Urothelium cell line (cell line): ENCODE measurements at places on chromosomes 4 and X.

DNA sequence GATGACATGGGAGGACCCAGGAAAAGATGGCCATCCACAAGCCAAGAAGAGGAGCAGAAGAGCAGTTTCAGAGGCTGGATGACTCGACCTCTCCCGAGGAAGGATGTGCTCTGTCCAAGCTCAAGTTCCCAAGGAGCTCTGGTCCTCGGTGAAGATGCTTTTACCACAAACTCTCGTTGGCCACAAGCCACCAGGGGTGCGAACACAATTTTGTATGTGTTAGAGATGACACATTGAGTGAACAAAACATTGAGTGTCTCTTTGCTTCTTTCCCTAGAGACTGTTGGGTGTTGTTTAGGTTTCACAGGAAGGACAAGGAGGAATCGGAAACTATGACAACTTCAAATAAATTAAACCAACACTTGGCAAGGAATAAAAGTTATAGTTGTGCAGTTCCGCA is 26.3 kb downstream of the FGFBP1 start:
- no peak for DNase-seq

DNA sequence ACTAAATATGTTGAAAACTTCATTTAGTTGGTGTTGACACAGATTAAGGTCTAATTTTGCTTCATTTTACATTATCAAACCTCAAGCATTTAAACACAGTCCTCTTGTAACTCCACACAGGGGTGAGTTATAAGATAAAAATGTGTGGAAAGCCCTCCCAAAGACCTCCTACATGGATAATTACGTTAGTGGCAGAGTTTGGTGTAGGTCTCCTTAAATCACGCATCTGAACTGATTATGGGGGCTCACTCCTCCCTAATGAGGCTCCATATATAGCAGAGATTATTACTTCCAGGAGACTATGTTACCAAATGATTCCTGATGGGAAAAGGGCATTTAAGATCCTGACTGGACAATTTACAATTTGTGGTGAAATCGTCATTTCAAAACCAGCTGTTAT is 32.2 kb upstream of the VCX3B start:
- no peak for DNase-seq

GRCh38 chrX:39736216-39737211 is 361.2 kb downstream of the BCOR start:
- DNase-seq, result peak; percentile 58

DNA sequence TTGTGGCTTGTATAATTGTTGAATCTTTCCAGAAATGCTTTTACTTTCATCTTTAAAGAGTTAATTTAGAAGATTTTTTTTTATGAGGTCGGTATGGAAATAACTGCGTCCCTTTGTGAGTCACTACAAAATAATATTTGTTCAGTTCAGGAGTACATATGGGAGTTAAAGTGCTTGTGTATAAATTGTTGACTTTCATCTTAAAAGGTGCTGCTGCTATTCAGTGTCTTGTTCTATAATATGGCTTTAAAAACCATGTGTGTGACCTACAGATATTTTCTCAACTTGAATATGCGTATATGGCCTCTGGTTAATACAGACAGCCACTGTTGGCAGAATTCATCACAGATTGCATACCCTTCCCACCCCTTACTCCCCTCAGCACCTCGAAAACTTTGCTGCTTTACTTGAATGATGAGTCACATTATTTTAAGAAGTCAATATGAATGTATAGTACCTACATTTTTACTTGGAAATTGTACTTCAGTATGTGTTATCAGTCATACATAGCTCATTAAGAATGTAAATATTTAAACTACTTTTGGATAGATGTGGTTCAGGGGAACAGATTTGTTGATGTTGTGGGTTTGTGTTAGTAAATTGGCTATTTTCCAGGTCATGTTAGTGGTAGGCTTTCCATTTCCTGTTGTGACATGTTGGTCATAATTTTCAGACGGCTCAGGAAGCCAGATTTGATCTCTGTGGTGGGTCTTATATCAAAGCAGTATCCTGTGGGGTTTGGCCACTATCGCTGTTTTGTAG is 1.5 kb downstream of the CLCN3 start:
- DNase-seq, result no peak

DNA sequence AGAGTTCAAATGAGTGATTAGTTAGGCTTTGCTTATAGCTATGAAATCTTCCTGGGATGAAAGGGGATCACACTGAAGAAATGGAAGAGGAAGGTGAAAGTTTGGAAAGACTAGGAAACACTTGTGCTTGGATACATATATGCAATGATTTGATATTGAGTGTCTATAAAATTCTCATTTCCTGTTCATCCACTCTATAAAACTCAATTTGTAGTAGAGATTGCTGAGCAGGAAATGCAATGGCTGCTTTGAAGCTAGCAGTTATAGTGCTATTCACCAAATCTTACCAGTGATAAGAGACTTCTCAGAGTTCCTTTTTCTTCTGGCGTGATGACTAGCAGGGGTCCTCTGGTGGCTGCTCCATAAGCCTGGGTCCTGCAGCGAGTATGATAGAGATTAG is 128.1 kb upstream of the HPF1 start:
- DNase-seq, result no peak

- DNase-seq, result no peak
Measured at GRCh38 chr4:107740950-107741701, 21.1 kb upstream of the PAPSS1 start.

- no peak for DNase-seq
Measured at GRCh38 chr4:78544678-78545077, 6.9 kb upstream of the ANXA3 start.

GRCh38 chr4:124044867-124045266 is 648.3 kb downstream of the SPRY1 start:
- DNase-seq, result no peak

GRCh38 chr4:99816545-99817308 is at the start of gene DAPP1:
TSS of gene DAPP1 (plus strand) at chr4:99816827. CDS start at chr4:99816914, 87 bp downstream.
- no peak for DNase-seq

DNA sequence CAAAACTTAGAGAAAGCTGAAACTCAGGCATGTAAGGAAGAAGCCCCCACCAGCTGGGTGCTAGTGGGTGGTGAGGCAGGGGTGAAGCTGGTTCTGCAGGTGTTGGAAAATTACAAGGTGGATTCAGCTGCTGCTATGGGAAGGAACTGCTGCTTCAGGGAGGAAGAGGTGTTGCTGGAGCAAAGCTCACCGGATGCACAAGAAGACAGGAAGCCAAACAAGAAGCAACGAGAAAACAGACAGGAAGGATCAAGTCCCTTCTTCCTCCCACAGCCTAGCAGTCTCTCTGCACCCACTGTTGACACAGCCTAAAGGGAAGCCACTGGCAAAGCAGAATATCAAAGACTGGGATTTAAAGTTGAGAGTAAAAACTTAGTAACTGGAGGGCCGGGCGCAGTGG is 100.2 kb upstream of the JADE1 start:
- no peak for DNase-seq

DNA sequence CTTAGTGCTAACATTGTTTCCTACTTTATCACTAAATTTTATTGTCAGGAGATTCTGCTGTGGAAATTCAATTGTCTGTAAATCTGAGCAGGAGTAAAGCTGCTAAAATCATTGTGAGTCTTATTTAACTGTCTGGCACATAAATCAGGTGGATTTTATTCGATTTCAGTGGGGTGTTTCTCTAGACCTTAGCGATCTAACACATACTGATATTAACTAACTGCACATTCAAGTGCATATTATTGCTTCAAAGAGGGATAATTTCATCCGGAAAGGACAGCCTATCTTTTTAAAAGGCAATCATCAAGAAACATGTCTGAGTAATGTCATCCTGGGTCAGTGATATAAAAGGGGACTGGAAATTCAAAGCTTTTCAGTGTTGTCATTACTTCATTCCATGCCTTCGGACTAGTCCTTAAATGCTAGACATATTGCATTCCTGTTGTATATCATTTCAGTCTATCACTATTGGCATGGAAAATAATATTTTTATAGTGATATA is 388.7 kb downstream of the PCDH10 start:
- DNase-seq, result no peak

- DNase-seq, result peak; percentile 64
Measured at GRCh38 chr4:183118585-183118984, 19.5 kb downstream of the WWC2 start.

- DNase-seq, result no peak
Measured at GRCh38 chrX:97481228-97481627, 597.5 kb downstream of the RPA4 start.

- DNase-seq, result no peak
Measured at GRCh38 chr4:10273030-10273429, 156.4 kb upstream of the WDR1 start.

- DNase-seq, result no peak
Measured at GRCh38 chrX:1385253-1386223, 6.4 kb downstream of the SLC25A6 start.

- peak; percentile 33 for DNase-seq
Measured at GRCh38 chrX:155857561-155857960, 23.6 kb upstream of the VAMP7 start.

DNA sequence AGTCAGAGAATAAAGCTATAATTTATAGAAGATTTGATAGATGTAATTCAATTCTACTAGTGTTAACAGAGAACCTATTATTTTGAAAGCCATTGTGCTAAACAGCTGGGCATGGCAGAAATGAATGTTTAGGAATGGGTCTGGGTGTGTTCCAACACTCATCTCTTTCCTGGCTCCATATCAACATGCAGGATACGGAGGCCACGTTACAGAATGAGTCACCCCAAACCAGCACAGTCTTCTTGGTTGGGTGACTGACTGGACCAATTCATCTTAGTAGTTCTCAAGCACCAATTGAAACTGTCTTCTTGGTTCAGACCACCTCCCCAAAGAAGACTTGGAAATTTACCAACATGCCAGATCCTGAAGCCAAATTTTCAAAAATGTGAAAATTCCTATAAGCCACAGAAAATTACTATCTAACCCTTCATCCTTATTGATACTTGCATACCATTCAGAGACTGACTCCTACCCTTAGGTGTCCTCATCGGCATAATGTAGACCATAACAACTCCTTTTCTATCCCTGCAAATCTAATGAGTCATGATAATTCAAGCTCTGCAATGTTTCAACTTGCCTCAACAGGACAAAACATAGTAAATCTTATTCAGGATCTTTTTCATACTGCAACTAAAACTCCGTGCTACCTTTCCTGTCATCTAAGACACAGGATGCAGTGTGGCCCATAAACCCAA is 52.0 kb upstream of the ATOH1 start:
- DNase-seq, result peak; percentile 69

DNA sequence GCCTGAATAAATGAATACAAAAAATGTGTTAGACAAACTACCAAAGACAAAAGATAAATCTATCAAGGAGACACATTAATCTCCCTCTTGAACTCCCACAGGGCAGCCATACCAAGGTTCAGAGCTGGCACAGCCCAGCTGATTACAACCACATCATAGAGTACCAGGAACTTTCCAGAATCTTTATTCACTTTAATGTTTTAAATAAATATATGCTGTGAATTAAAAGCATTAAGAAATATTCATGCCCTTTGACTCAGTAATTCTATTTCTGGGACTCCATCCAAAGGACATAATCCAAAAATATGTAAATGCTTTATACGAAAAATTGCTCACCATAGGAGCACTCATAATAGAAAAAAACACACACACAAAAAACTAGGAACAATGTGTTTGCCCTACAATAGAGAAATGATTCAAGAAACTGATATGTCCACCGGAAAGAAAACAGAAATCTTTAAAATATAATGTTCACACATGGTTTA is 126.0 kb downstream of the LDB2 start:
- no peak for DNase-seq

DNA sequence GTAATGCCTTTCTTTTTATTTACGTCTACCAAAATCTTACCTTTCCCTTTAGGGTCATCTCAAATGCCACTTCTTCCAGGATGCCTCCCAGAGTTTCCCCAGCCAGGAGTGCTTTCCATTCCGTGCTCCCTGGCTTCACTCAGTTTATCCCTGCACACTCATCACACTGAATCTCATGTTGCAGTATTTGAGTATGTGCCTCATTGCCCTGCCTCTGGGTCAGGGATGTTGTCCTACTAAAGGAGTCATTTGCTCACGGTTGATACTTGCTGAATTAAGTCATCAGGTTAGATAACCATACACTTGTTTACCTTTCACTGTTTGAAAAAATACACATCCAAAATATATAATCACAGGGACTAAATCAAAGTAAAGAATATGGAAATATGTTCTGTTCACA is 356.2 kb upstream of the GATB start:
- DNase-seq, result no peak

- DNase-seq, result peak; percentile 37
Measured at GRCh38 chrX:81120936-81121371, 80.8 kb downstream of the HMGN5 start.

- no peak for DNase-seq
Measured at GRCh38 chr4:139514382-139515059, 41.5 kb downstream of the SETD7 start.

DNA sequence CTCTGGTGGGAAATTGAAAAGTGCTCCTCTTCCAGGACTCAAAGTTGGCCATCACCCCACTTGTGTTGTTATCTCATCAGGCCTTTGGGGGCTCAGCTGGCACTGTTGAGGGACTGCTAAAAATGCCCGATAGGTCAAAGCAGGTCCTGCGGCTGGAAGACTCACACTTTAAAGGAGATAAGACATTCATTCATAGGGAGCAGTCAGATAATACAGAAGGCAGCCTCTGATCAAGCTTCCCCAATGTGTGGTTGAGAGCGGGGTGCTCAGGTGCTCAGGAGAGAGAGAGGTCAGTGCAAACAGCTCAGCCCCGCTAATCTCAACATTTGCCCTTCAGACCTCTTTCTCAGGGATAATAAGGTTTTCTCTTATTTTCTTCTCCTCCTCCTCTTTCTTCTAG is 70.3 kb downstream of the TMEM154 start:
- no peak for DNase-seq

GRCh38 chr4:87353592-87353991 is 30.9 kb upstream of the HSD17B13 start:
- no peak for DNase-seq

DNA sequence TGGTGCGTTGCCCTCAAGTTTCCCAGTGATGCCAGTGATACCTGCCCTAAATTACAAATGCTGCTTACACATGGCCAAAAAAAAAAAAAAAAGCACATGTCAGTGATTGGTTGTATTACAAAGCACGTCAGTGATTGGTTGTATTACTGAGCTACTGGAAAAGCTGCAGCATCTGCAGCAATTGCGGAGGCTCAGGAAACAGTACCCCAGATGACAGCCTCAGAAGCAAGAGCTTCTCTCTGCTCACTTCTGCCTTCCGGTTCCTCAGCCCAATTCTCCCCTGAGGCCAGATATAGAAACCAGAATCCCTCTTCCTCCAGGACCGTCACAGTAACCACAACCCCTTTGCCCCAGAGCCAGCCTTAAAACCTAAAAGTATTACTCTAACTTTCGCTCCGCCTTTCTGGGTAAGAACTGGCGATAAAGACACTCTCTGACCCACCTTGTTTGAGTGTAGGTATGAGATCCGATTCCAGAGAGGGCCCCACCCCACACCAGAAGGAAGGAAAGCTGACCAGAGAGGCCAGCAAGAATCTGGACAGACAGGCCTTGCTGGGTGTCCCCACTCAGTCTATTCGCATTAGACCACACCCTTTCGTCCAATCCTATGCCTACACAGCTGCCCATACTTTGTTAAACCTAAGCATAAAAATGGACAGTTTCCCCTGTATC is 85.0 kb upstream of the SORBS2 start:
- no peak for DNase-seq

- DNase-seq, result peak; percentile 49
Measured at GRCh38 chrX:63656871-63657580, 128.0 kb downstream of the ARHGEF9 start.
